Urinary bladder (tissue), 4 donors: ENCODE measurements at places on chromosomes 2 and 18.

GRCh38 chr2:19346983-19347618 lies 11.3 kb downstream of the OSR1 start:
- no peak for DNase-seq

- no peak for DNase-seq
These were observed 24.2 kb downstream of the TCF7L1 start for GRCh38 chr2:85157345-85157744.

DNA sequence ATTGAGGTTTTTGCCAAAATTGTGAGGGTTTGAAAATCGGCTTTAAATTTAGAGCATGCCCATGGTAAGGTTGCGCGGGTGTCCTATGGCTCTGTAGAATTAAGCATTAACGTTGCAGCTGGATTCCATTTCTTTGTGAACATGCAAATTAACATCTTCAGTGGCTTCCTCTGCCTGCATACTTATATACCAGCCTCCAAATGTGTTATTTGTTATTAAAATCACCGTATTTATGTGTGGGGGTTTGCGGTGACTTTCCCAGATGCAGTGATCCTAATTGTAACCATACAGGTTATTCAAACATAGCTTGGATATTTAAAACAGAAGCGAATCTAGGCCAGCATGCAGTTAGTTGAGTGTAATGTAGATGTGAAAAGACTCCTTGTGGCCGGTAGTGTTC lies 80.2 kb downstream of the TGOLN2 start:
- DNase-seq, result no peak

DNA sequence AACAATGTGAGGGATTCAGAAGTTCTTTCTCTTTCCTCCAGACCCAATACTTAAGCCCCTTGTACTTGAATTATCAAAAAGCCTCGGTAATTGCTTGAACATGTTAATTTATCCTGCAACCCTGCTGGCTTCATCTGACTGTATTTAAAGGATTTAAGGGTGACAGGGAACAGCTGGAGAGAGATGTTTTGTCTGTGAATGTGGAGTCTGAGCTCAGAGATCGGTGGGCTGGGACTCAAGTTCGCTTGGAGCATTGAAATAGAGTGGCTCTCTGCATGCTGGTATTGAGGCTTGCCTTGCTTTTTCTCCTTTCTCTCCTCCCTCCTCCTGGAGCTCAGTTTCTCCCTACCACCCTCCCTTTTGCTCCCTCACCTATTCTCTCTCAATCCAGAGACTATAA lies 73.6 kb downstream of the BOD1L2 start:
- DNase-seq, result peak; percentile 4

DNA sequence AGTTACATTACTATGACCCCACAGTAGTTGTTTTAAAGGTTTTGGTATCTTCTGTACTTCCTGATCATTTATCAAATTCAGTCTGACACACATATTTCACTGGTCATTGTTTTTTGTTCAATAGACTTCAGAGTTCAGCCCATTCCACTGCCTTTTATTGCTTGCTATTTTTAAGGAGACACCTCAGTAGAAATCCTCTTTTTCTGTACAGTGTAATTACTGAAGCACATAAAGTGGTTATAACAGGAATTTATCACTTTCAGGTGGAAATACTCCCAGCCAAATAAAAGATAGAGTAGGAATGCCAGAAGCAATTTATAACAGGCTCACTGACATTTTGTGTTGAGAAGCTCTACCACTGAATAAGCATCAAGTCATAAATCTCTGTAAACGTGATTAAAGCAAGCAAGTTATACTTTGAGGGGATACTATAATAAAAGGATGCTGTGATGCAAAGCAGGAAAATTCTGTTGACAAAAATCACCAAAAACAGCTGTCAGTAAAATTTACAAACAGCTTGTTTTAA lies 6.6 kb upstream of the BARD1 start:
- DNase-seq, result no peak

DNA sequence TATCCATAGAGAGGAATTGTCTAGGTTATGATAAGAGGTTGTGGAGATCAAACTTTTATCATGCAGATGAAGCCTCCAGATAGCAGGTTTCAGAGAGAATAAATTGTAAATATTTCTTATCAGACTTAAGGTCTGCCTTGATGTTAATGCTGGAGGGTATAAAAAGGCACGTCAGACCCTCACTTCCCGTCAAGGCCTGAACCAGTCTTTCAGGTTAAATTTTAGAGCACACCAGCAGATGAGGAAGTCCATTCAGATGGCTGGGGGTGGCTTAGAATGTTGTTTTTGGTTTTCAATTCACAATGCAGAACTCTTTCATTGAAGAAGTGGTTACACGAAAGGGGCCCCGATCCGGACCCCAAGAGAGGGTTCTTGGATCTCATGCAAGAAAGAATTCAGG lies 144.4 kb upstream of the FBXO11 start:
- DNase-seq, result no peak
